ENCODE measurements at places on chromosomes 1 and 21.

GRCh38 chr1:190159146-190159545 is 318.5 kb downstream of the BRINP3 start:
- DNase-seq: no peak

- DNase-seq: no peak
Measured at GRCh38 chr1:170290276-170290675, 144.5 kb downstream of the NTMT2 start.

GRCh38 chr1:51193564-51193963 is 42.5 kb upstream of the RNF11 start:
- no peak for DNase-seq

- no peak for DNase-seq
Measured at GRCh38 chr1:66598670-66599069, 64.7 kb downstream of the SGIP1 start.

DNA sequence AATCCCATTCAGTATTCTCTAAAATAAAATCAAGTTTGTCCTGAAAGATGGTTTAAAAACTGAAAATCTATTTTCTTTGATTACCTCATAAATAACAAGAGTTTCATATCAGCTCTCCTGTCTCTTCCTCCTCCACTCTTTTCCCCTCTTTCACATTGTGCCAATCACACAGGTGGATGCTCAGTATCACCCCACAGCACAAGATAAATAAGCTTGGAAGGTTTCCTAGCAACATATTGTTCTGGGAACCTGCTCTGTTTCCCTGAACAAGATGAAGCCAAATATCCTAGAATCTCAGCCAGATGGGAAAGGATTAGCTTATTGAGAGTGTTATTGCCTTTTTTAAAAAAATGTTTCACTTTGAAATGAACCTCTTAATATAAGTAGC is 45.7 kb upstream of the CACYBP start:
- peak; percentile 88 for DNase-seq

GRCh38 chr21:26146681-26147080 is 23.9 kb downstream of the APP start:
- DNase-seq: no peak

DNA sequence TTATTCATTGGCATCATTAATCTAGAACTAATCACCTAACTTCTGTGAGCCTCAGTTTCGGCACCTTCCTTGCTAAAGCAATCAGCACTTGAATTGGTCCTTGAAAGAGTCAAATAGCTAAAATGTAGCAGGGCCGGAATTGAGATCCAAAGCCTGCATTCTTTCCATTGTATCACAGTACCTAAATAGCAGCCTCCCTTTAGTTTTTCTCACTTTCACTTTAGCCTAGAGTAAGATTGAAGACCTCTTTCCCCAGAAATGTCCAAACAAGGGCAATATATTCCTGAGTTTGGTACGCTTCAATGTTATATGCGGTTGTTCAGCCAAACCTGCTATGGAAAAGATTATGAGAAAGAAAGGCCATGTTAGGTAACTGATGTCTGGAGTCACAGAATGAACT is 121.9 kb upstream of the BMP8A start:
- no peak for DNase-seq

- no peak for DNase-seq
Measured at GRCh38 chr1:15344800-15345704, 64.6 kb upstream of the EFHD2 start.

DNA sequence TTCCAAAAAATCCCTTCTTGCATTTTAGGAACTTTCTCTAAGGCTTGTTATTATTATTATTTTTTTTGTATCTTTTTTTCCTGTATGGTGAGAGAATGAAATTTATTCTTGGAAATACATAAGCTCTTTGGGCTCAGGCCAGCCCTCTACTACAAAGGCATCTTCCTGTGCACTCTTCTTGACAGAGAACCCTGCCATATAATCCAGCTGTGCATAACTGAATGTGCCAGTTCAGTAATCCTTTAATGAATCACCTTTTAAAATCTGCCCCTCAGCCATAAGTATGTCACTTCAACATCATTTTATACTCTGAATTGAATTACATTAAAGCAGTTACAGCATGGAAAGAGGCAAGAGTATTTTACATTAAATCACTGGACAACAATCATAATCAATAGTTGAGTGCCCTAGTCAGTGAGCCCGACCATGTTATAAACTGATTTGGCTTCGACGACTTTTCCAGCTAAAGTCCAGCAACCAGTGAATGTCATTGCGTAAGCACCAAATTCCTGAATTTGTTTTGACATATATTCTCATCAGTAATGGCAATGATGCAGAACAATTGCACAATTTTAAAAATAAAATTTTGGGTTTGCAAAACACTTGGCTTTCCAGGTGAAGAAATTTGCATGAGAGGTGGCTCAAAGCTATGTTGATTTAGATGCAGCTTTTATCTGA is 59.2 kb upstream of the KCNK2 start:
- no peak for DNase-seq

- no peak for DNase-seq
Measured at GRCh38 chr1:206693029-206693428, 8.3 kb downstream of the MAPKAPK2 start.

GRCh38 chr21:43348801-43349261 is 78.1 kb downstream of the SIK1 start:
- DNase-seq: no peak

DNA sequence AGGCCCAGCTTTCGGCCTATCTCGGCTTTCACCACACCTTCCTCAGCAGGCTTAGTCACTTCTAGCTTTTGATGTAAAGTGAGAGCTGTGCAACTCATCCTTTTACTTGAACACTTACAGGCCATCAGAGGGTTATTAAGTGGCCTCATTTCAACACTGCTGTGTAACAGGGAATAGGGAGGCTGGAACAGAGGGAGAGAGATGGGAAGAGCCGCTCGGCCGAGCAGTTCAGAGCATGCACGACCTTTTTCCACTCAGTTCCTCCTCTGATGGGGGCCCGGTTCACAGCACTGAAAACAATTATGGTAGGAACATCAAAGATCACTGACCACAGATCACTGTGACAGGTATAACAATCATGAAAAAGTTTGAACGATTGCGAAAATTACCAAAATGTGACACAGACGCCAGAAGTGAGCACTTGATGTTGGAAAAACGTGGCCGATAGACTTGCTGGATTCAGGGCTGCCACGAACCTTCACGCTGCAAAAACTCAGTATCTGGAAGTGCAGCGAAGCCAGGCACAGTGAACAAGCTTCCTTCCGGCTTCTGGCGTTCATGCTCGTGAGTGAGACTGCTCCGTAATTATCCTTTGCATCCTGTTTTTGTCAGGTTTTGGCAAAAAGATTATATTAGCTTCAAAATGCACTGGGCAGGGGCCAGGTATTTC is 28.6 kb downstream of the AGPAT3 start:
- no peak for DNase-seq

DNA sequence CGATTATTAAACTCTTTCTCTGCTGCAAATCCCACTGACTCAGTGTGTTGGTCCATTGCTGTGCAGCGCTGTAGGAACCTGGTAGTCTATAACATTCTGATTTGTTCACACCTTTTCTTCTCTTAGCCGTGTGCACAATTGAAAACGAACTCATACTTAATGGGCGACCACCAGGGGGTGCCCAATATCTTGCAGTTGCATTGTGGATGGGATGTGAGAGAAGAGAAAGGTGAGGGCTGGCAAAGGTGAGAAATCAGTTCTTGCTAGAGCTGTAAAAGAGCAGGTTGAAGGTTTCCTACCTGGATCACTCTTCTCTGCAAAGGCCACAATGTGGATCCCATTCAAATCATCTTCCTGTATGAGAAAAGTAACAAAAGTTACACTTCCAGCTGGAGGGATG is 51.0 kb downstream of the CASQ2 start:
- peak; percentile 27 for DNase-seq

DNA sequence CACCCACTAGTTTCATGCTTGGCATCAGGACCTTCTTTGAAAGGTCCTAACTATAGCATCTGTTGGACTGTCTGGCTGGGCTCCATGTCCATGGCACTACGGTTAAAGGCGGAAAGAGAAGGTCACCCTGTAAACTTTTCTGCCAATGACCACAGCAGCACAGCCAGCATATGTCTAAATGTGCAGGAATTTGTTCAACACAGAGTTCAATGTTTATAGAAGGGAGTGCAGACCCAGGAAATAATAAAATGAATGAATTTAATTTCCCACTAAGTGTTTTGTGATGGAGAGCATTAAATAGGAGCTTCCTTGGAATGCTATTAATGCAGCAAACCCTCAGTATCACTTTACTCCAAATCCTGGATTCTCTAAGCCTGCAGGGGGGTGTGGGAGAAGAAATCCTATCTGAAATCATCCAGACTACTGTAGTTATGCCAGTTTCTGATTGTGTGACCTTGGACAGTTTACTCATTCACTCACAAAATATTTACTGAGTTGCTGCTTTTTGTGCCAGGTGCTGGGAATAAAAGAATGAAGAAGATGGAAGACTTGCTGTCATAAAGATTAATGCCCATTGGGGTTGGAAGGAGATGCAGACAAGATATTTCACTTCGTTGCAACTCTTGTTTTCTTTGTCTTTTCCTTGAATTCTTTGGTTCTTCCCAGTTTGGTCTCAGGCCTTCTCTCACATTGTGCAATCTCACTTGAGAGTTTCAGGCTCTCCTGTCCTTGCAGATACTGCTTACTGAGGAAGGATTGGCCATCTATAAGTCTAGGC is 195.0 kb downstream of the ROR1 start:
- no peak for DNase-seq

DNA sequence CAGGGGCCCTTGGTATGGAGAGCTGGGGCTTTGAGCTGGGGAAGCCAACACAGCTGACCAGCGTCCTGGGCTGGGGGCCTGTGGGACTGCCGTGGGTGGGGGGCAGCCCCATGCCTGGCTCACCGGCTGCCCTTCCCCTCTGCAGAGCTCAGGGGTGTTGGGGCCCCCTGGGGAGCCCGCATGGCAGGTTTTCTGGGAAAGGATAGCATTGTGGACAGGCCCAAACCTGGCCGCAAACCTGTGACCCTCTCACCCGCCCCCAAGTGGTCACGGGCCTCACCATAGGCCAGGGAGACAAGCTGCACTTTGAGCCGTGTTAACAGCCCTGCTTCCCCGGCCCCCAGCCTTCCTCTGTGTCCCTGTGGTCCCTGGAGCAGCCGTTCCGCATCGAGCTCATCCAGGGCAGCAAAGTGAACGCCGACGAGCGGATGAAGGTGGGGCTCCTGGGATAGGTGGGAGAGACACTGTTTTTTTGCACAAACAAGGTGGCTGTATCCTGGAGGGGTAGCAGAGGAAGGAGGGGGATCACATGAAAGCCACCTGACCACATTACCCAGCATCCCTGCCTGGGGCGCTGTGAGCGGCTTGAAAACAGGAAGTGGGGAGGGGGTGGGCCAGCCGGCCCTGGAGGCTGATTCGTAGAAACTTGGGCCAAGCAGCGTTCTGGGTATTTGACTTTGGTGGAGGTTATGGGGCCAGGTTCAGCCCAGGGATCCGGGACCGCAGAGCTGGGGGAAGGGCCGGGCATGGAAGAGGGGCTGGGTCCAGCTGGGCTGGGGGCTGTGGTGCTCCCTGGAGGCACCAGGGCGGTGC is 65.9 kb downstream of the PIK3CD start:
- DNase-seq: no peak

- DNase-seq: no peak
Measured at GRCh38 chr1:208808301-208808700, 564.1 kb upstream of the PLXNA2 start.

DNA sequence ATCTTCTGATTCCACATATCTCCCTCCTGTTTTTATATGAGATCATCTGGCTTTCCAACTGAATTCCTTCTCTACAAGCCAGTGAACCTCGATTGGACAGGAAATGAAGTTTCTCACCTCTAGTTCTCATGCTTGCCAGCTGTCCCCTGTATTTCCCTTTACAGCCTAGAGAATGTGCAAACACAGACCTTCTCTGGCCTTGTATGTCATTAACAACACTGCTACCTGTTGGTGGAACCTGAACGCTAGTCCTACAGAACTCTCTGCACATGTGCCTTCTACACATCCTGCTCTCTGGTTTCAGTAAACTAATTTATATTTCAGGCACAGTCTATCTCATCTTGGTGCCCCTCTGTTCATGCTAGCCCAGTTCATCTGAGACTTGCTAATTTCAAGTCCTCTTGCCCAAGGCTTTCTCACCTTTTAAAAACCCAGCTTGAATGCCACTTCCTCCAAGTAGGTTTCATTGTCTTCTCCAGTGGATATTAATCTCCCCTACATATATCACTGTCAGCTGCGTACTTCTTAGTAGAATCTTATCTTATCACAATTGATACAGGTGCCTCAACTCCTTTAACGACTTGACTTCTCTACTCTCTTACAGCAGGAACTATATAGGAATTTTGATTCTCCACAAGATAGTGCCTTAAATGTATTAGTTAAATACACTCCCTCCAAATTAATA is 549.9 kb downstream of the PLPP3 start:
- DNase-seq: no peak

DNA sequence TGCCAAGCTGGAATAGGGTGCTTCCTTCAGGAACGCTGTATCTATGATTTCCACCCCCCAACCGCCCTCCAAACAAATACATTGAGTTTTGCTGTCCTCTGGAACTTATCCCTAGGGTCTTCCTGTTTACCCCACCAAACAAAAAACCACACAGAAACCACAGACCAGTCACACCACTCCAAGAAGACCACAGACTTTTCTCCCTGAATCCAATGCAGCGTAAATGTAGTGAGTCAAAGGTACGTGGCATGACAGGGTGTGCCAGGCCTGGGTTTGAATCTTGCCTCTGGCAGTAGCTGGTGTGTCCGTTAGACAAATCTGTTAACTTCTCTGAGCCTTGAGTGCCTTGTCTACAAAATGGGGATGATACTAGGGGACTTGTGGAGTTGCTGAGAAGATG is 27.8 kb downstream of the ASAP3 start:
- DNase-seq: no peak

GRCh38 chr1:93033029-93033428 is 46.1 kb upstream of the MTF2 start:
- DNase-seq: no peak

DNA sequence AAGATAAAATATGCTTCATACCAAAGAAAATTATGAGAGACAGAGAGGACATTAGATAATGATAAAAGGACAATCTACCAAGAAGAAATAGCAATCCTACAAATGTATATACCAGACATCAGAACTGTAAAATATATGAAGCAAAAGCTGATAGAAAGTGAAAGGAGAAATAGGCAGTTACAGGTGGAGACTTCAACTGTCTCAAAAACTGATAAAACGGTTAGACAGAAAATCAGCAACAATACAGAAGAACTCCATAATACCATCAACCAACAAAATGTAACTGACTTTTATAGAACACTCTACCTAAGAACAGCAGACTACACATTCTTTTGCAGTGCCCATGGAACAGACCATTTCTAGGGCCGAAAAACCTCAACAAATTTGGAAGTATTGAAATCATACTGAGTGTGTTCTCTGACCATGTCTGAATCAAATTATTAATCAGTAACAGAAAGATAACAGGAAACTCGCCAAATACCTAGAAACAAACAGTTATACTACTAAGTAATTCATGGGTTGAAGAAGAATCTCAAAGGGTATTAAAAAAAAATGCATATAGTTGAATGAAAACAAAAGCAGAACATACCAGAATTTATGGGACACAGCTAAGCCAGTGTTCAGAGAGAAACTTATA is 132.1 kb downstream of the RPS6KC1 start:
- DNase-seq: no peak

- DNase-seq: no peak
Measured at GRCh38 chr1:111142356-111142975, 2.4 kb downstream of the CEPT1 start.

DNA sequence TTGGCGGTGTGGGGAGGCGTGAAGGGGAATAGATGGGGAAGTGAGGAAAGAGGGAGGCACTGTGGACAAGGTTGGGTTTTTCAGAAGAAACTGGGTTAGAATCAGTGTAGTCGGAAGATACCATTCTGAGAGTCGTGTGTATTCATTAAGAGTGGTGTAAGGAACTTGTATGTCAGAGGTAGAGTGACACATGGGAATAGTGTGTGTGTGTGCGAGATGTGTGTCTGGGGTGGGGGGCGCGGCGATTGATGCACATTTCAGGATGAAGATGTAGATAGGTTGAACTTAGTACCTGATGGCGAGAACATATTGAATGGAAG is 878 bp downstream of the SMG7 start:
- no peak for DNase-seq
